Activated CD4-positive, alpha-beta memory T cell treated with anti-CD3 and anti-CD28 coated beads for 36 hours (primary cell): ENCODE measurements at places on chromosomes 11 and 22.
A peak's percentile ranks its signal among the peaks of the same experiment; 100 is the strongest.

GRCh38 chr11:23257556-23257955 is 397.3 kb upstream of the CCDC179 start:
- no peak for DNase-seq

DNA sequence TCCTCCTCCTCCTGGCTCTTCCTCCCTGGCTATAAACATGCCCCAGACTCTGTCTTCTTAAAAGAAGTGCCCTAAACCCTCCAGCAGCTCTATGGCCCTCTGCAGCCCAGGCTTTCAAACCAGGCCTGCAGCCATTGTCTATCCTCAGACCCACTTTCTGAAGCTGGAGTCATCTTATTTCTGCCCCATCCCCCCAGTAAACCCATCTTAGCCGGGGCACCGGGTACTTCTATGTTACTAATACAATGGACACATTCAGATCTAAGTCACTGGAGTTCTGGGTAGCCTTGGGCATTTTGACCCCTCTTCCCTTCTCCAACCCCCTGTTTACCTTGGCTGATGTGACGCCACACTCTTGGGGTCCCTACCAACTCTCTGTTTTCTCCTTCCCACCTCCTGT is 29.7 kb upstream of the CACNG2 start:
- DNase-seq = no peak

GRCh38 chr11:46846510-46846830 is 390 bp upstream of the CKAP5 start:
- DNase-seq = no peak

- no peak for DNase-seq
These were observed 447.0 kb upstream of the ARHGAP42 start for GRCh38 chr11:100240025-100240539.

GRCh38 chr11:94134651-94135512 is 6.2 kb downstream of the PANX1 start:
- DNase-seq = peak; percentile 74

GRCh38 chr11:96134602-96135001 is 208.4 kb downstream of the MAML2 start:
- DNase-seq = no peak

- DNase-seq = no peak
These were observed 19.4 kb downstream of the NFAM1 start for GRCh38 chr22:42412744-42413333.

- DNase-seq = no peak
These were observed 69.5 kb downstream of the PRCP start for GRCh38 chr11:82830746-82831145.

DNA sequence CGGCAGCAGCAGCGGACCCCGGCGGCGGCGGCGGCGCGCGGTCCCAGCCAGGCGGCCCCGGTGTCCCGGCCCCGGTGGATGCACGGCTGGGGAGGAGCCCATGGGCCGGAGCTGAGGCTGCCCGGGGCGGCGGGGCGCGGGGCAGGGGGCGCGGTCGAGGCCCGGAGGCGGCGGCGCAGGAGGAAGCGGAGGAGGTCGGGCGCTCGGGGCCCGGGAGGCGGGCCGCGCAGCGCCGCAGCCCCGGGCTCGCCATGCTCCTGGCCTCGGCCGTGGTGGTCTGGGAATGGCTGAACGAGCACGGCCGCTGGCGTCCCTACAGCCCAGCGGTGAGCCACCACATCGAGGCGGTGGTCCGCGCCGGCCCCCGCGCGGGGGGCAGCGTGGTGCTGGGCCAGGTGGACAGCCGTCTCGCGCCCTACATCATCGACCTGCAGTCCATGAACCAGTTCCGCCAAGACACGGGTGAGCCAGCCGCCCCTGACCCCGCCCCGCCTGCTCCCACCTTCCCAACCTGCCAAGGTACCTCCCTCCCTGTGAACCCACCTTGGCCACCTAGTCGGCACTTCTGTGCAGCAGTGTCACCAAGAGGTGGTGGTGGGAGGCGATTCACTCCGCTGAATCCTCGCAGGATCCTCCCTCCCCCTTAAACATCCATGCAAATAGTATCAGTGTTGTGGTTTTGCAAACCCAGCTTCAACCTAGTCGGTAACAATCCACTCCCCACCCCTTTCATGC is 580 bp downstream of the DTX4 start:
- peak; percentile 35 for DNase-seq

DNA sequence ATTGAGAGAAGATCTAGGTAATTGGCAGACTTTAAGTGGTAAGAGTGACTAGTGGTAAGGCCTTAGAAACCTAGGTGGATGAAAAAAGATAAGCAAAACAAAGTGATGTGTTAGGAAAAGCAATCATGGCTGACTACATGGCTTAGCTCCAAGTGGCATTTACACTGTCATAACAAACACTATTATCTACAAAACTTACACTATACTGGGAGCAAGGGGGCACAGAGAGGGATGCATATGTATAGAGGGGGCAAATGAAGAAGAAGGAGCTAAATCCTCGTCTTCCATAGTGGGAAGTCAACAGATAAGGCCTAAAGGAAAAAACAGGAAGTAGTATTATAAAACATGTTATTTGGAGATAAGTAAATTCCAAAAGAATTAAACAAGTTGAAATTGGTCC is 32.5 kb downstream of the ADORA2A start:
- DNase-seq = no peak

GRCh38 chr22:27810609-27811151 is 9.1 kb upstream of the MN1 start:
- DNase-seq = no peak

DNA sequence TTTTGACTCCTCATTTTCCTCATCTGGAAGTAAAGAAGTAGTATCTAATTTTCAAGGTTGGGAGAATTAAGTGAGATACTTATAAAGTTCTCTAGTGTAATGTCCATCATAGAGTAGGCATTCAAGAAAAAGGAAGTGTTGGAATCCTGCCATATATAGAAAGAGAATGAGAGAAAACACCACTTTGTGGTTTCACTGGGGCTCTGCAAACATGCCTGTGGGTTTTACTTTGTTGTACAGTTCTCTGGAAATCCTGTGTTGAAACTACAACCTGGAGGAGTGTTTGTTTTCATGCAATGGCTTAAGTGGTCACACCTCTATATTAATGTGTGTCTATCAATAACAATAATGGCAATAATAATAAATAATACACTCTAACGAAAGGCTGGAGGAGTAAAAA is 741.7 kb downstream of the NELL1 start:
- no peak for DNase-seq

GRCh38 chr11:65558930-65559509 is 861 bp upstream of the LTBP3 start:
- DNase-seq = no peak

GRCh38 chr22:45223304-45224117 is 17.2 kb downstream of the KIAA0930 start:
- DNase-seq = no peak

GRCh38 chr11:133239575-133239974 is 292.7 kb downstream of the OPCML start:
- no peak for DNase-seq

- DNase-seq = no peak
These were observed 125.9 kb downstream of the UVRAG start for GRCh38 chr11:75940911-75941310.

DNA sequence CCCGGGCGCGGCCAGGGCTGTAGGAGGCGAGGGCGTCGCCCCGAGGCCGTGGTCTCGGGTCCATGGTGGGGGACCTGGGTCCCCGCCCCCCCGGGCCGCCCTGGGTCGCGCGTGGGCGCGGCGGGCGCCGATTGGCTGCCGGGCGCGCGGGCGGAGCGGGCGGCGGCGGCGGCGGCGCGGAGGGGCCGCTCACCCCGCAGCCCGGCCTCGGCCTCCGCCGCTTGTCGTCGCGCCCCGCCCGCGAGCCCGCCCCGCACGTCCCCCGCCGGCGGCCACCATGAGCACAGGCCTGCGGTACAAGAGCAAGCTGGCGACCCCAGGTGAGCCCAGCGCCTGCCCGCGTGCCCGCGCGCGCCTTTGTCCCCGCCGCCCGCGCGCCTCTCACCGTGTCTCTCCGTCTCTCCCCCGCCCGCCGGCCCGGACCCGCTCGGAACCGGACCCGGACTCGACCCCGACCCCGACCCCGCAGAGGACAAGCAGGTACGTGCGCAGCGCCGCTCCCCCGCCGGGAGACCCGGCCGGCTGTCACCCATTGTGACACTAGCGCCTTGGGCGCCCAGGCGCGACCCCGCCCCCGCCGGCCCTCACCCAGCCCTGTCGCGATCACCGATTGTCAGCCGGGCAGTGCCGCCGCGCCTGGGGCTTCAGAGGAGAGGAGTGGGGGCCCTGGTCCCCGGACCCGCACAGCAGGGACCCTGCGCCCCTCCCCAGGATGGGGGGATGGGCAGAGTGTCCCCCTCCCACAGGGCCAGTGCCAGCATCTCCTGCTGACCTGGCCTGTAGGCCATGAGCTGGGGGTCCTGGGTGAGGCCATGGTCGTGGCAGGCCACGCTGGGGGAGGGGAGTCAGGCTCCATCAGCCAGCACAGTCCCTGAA is at the start of gene SEPTIN5:
Gene SEPTIN5, plus strand, starts transcription at position 192 of the 876 bp plus-strand sequence. Its CDS starts 86 bp downstream, at position 278.
- no peak for DNase-seq

DNA sequence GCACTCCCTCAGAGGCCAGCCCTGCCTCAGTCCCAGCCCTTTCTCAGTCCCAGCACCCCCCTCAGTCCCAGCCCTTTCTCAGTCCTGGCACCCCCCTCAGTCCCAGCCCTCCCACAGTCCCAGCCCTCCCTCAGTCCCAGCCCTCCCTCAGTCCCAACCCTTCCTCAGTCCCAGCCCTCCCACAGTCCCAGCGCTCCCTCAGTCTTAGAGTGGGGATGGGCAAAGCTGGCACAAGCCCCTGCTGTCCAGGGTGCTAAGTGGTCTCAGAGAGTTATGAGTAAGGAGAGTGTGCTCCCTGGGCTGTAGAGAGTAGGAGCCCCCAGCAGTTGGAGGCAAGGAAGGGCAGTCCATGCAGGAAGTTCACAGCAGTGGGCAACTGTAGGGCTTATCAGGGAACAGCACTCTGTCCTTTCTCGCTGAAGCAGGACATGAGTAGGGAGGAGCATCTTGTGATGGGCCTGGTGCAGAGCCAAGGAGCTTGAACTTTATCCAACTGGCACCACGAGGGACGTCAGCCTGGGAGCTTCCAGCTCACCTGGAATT is 51.4 kb upstream of the CRYBB3 start:
- no peak for DNase-seq

GRCh38 chr11:17861036-17861755 is 126.6 kb downstream of the KCNC1 start:
- no peak for DNase-seq

GRCh38 chr11:2390091-2390724 is 10.3 kb upstream of the TSSC4 start:
- no peak for DNase-seq

DNA sequence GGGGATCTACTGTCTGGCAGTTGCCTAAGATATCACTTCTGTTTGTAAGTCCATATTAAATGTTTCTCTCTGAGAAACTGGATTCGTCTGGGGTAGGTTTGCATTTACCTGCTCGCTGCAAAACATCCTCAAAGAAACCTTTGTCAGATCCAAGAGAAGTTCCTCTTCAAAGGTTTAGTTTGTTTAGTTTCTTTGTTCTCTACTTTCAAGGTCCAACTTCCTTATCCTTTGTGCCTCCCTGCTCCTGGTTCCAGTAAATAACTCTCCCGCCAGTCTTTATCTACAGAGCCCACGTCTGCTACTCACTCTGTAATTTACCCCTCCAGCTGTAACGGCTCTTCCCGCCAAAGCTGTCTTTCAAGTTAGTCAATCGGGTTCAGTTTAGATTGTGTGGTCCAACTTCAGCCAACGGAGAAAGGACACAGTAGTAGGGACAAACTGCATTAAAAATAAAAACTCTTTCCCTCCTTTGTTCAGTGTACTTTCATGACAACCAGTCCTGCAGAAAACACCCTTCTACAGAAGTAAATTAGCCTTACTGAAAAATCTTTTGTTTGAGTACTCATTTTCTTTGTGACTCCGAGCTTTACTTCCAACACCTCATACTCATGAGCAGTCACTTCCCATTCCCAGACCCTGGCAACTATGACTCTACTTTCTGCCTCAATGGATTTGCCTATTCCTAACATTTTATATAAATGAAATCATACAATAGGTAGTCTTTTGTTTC is 41.0 kb downstream of the TMPRSS5 start:
- no peak for DNase-seq

- no peak for DNase-seq
These were observed 99.0 kb downstream of the BRD1 start for GRCh38 chr22:49728570-49729271.

- no peak for DNase-seq
These were observed 44.4 kb downstream of the ADM start for GRCh38 chr11:10349281-10349665.

DNA sequence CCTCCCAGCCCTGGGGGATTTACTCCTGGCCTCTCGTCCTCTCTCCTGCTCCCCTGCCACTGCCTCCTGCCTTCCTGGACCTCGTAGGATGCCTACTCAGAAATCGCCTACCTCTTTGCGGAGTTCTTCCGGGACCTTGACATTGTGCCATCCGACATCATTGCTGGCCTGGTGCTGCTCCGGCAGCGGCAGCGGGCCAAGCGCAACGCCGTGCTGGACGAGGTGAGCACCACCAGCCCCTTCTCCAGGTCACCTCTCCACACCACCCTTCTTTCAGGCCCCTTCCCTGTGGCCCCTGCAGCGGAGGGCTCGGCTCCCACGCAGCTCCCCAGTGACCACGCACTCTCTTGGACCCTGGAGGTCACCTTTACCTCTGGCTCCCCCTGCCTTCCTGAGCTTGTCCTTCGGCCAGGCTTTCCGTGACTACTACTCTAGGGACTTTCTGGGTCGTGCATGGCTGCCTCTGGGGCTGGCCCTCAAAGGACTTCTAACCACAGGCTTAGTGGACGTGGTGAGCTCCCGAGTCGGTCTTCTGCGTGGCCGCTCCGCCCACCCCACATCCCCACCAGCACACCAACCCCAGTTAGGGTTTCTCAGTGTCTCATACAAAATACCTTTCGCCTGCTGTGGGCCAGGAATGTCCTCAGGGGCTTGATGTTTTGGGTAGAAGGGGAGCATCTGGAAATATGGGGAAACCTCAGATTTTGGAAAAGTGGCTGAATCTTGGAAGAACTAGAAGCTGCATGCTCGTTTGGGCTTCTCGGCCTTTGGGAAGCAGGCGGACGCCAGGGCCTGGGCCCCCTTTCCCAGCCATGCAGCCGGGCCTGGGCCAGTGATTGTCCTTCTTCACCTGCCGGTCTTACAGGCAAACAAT is 24.1 kb upstream of the MYRF start:
- DNase-seq = no peak

DNA sequence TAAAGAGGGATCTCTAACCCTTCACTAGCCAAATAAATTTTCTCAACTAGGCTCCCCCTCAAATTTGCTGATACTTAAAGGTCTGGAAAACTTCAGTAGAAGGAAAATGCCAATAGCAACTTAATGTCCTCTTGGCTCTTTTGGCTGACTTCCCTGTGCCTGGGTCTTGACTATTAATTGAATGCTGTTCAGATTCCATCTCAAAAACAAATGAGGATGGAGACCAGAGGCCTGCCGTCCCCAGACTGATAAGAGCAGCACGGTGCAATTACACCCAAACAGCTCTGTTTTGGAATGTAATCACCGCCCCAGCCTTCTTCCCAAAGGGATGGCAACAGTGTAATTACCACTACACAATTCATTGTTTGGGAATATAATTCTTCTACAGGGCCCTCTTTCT is 89.3 kb upstream of the CHRM4 start:
- DNase-seq = no peak

DNA sequence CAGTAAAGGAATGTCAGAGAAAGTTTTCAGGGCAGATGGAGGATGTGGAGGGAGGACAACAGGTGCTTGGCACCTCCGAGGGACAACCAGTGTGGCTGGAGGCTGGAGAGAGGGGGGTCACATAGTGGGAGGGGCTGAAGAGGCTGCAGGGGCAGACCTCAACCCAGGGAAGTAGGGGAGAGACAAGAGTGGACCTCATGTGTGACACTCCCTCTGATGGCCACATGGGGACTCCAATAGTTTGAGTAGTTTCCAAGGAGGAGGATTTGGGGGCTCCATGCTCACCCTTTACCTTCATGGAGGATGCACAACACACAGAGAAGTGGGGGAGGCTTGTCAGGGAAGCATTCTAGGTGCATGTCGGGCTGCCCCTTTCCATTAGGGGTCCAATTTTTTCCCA is 35.1 kb upstream of the ASPHD2 start:
- DNase-seq = no peak
